ENCODE measurements at places on chromosomes 3 and 15.

GRCh38 chr15:32651229-32651837, 9.8 kb downstream of the SCG5 start:
- peak; percentile 12 for DNase-seq

DNA sequence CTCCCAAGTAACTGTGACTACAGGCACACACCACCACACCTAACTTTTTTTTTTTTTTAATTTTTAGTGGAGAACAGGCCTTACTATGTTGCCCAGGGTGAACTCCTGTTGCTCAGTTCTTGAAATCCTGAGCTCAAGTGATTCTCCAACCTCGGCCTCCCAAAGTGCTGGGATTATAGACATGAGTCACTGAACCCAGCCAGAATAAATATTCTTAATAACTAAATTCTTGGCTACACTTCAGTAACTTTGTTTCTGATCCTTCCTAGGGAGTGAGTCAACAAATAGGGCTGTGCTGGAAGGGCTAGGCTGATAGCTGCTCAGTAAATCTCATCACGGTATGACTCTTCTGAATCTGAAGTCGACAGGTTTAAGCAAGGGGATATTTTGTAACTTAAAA, 56.6 kb downstream of the P3H2 start:
- DNase-seq: no peak

DNA sequence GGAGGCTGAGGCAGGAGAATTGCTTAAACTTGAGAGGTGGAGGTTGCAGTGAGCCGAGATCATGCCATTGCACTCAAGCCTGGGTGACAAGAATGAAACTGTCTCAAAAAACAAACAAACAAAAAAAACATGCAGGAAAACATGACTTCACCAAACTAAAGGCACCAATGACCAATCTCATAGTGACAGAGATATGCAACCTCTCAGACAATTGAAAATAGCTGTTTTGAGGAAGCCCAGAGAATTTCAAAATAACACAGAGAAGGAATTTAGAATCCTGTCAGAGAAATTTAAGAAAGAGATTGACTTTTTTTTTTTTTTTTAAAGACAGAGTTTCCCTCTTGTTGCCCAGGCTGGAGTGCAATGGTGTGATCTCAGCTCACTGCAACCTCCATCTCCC, 26.1 kb downstream of the NCBP2 start:
- no peak for DNase-seq

GRCh38 chr3:9776896-9777693, 7.3 kb upstream of the CAMK1 start:
- DNase-seq: no peak

Measured in stimulated activated CD4-positive, alpha-beta T cell treated with anti-CD3 and anti-CD28 coated beads, Interleukin-15, amount 100 ng/mL, for 1 hour (primary cell).